Osteoblast (primary cell): ENCODE measurements at places on chromosomes 16 and 17. TPM values are rescaled to one million over a fixed set of nuclear protein-coding genes. Genes with fewer than 3 reads are reported as not detected.
A peak's percentile ranks its signal among the peaks of the same experiment; 100 is the strongest.

Gene UTS2R
- not detected in 2 replicates for total RNA-seq

Gene ELOB
- total RNA-seq: 173 and 195 TPM in 2 replicates

Gene EME1
- total RNA-seq: 0.59 and 0.72 TPM in 2 replicates

Gene HES7
- total RNA-seq: not detected in 2 replicates

Gene HAP1
- under 0.01 TPM in 1 of 2 replicates, not detected in the other for total RNA-seq

Gene STX1B
- 0.72 and 2.9 TPM in 2 replicates for total RNA-seq

Gene LGALS9B
- total RNA-seq: not detected in 2 replicates

- DNase-seq: no peak
These were observed 200.6 kb downstream of the CPPED1 start for GRCh38 chr16:12602811-12603698.

DNA sequence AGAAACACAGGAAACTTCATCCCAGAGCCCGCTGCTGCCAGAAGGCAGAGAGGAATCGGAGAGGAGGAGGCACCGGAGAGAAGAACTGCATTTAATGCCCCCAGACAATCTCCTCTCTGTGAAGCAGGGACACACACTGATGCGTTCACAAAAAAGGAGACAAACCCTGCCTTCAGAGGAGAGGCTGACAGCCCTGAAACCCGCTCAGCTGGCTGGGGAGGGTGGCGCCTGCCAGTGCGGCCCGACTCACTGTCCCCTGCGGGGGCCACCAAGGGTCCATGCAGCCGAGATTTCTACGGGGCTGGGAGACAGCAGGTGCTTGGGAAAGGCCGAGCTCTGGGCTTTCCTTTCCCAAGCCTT, 21.9 kb upstream of the CACNG1 start:
- DNase-seq: no peak

GRCh38 chr16:88911946-88912310, 45.5 kb upstream of the PABPN1L start:
- no peak for DNase-seq

DNA sequence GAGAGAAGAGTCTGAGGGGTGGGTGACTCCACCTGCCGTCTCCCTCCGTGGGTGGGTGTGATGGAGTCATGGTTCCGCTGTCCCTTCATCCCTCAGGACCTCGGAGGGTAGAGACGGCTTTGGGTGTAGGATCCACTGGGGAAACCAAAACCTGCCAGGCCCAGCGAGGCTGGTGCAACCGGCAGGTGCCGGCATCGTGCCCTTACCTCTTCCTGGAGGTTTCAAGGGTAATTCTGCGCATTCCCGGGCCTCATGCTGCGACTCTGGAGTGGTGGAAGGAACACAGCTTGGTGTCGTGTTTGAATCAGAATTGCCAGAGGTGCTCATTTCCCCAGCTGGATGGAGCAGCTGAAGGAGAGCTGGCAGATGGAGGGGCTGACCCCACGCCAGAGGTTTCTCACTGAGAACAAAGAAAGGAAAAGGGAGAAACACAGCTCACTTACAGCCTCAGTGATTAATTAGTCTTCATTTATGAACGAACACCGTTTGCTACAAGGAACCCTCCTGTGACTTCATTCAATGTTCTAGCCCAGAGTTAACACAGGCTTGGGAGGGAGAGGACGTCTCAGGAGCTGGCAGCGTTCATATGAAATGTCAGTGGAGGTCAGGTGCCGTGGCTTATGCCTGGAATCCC, 16.3 kb upstream of the ATP2A3 start:
- peak; percentile 41 for DNase-seq

- DNase-seq: peak; percentile 68
These were observed 252.1 kb downstream of the PHKB start for GRCh38 chr16:47713225-47713595.

- no peak for DNase-seq
These were observed 342.5 kb downstream of the MAF start for GRCh38 chr16:79257953-79258490.
